ENCODE measurements at places on chromosomes 6 and 20. TPM values are rescaled to one million over a fixed set of nuclear protein-coding genes. Genes with fewer than 3 reads are reported as not detected.

GSTA1 gene
- 0.43 TPM for polyA plus RNA-seq

DNA sequence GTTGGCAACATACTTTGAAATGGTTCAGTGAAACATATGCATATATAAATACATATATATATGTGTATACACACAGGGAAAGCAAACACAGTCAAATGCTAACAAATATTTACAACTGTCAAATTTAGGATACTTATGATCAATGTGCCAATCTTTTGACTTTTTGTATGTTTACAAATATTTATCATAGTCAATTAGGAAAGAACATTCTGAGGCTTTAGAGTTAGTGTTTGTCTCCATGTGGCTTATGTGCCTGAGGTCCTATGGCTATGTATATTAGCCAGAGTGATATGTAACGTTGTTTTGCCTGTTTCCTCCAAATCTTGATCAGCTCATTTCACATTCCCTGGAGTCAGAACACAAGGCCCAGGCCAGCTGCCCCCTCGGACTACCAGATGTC, 126.5 kb upstream of the MAN1A1 start:
- DNase-seq = no peak

BAG2 gene
- polyA plus RNA-seq = 4.2 TPM

DNA sequence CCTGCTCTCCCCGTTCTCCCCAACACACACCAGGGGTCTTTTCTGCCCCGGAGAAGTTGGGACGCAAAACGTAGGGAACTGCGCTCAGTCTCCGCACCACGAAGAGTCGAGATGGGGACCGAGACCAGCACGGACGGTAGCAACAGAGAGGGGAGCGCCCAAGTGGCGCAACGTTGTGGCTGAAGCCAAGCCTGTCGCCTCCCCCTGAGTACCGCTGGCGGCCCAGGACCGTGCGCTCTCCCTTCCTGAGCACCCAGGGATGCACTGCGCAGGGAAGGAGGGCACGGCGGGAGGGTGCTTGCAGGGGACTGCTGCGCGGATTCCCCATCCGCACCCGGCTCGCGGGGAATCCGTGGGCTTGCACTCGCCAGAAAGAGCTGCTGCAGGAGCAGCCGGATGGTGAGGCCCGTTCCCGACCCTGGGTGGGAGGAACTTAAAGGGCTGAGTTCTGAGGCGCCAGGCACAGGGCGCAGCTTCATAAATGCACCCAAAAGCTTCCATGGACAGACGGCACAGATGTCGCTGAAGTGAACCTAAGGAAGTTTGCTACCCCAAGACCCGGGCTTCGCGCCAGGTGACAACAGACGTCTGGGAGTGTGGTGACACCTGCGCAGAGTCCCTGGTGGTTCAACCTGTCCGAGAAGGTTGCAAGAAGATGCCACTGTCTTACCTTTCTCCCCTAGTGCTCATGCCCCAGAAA, 178.7 kb downstream of the TBXT start:
- no peak for DNase-seq

GRCh38 chr6:22367346-22367745, 70.5 kb upstream of the PRL start:
- no peak for DNase-seq

DNA sequence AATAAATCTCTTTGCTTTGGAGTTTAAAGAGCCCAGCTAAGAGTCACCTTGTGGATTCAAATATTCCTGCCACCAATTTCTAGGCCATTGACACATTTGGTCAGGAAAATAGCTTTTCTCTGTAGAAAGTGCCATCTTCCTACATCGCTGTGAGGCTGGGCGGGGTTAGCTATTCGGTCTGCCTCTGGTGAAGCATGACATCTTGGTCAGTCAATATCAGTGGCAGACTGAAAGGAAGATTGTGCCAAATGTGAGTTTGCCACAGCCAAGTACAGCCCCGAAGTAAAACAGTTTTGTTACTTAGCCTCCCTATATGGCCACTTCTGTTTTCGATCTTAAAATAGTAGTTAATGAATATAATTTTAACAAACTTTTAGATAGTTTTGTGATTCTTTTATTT, 65.5 kb upstream of the FABP7 start:
- no peak for DNase-seq

- DNase-seq = no peak
These were observed 25.3 kb upstream of the CCND3 start for GRCh38 chr6:41966961-41967311.

KCNK5 gene
- 4.8 TPM for polyA plus RNA-seq

COL21A1 gene
- polyA plus RNA-seq = 9.0 TPM

SIRPD gene
- polyA plus RNA-seq = not detected

DNA sequence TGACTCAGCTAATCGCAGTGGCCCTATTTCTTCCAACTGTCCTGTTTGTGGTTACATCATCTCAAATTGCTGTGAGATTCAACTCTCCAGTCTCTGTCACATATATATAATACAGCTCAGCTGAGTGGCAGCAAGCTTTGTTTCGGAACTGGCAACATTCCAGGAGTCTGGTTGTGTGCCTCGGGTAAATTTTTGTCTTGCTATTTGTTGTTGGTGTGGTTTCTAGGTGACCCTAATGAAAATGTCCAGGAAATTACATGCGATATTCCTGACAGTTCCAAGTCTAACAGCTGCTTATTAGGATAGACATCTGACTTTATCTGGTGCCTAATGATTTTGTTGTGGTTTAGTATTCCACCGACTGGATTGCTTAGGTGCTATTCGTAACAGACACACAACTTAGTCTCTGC, 581.8 kb downstream of the CD109 start:
- peak; percentile 63 for DNase-seq

DNA sequence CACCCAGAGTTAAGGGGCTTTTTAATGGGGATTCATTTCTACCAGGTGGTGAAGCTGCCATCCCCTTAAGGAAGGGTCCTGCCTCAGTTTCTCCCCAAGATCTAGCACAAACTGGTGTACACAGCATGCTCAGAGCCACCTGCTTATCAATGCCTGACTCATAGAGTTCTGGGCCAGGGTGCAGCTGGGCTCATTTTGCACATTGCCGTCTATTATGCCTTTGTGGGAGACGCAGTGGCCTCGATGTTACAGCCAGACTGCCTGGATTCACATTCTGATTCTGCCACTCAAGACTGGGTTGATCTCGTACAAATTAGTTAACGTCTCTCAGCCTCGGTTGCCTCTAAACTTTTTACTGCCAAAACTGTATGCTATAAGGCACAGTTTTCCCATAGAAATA, 365.7 kb downstream of the ZFAND3 start:
- DNase-seq = no peak

DNA sequence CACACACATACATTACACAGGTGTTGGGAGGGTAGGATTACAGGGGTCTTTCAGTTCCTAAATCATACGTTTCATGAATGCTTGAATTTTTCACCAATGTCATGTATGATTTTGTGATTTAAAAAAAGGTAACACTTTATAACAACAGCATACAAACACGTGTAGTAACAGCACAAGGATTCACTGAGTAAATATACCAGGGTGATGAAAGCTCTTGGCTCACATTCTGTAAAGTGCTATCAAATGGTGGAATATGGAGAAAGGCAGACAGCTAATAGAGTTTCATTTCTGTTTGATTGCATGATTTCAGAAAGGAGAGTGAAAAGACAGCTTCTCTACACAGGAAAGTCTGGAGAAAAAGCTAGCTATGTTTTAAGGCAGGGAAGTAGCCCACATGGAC, 231.9 kb downstream of the CD83 start:
- DNase-seq = no peak

MYL9 gene
- polyA plus RNA-seq = 25.5 TPM

Data from spinal cord (tissue), 10 donors.